ENCODE measurements at places on chromosomes 1 and 21.

DNA sequence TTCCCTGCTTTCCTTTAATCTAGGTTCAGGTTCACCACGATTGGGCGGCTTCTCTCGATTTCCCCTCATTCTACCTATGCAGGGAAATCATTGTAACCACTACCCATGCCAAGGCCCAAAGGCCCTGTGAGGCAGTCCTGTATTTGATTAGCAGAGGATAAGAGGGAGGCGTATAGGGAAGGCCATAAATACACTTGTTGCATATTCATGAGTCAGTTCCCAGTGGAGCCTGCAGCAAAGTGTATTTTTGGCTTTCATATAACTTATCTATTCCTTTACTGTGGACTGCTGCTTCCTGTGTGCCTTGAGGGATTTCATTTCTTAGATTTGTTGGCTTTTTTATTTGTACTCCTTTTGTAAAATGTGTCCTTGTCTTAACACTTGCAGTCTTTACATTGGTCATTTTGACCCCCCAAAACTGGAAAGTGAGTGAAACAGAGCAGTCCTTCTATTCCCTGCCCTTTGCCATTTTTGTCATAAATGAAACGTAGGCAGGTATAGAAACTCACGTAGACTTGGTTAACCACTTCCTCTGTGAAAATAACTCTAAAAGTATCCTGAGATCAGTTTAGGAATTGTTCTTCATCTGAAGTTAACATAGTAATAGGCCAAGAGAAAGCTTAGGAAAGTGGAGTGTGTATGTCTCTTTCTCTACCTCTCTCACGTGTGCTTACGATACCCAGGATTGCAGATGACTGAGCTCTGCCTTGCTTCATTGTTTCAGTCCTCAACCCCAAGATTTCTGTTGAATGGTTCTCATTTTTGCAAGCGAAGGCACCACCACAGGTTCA is 19.6 kb upstream of the KCNQ4 start:
- no peak for DNase-seq

DNA sequence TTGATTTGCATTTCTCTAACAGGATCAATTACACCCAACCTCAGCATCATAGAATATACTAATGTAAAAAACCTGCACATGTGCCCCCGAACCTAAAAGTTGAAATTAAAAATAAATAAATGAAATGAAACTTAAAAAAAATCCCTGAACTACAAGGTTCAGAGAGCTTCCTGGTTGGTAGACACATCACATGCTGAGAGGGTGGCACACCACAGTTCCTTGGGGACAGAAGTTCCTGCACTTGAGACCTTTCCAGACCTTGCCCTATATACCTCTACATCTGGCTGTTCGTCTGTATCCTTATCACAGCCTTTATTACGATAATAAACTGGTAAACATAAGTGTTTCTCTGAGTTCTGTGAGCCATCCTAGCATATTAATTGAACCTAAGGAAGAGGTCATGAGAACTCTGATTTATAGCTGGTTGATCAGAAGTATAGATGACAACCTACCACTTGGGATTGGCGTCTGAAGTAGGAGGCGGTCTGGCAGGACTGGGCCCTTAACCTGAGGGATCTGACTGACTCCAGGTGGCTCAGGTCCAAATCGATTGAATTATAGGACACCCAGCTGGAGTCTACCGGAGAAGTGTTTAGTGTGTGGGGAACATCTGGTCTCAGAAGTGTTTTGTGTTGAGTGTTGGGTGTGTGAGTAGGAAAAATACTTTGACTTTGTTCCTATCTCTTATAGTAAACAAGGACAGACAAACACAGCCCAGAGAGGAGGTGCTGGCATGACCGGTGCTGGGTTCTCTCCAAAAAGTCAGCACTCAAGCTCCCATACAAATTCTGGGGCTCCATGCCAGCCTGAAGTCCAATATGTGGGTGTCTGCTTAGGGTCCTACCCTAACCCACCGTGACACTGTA is 19.0 kb downstream of the C1orf115 start:
- no peak for DNase-seq

DNA sequence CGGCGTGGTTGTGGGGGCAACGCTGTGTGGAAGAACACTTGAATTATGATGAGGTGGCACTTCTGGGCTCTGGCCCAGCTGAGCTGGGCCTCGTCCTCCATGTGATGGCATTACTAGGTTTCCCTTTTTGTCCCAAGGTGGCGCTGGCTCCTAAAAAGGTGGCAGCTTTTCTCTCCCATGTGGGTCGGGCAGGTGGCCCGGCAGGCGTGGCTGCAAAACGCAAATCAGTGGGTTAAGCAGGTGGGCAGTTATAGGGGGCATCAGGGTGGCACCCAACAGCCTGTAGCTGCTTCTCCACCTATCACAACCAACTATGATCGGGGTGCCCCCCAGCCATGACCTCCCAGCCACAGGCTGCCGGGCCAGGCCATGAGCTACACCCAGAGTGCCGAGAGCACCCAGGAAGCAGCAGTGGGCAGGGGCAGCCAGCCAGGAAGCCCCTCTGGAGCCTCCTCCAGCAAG is 59.6 kb downstream of the KCNAB2 start:
- no peak for DNase-seq

DNA sequence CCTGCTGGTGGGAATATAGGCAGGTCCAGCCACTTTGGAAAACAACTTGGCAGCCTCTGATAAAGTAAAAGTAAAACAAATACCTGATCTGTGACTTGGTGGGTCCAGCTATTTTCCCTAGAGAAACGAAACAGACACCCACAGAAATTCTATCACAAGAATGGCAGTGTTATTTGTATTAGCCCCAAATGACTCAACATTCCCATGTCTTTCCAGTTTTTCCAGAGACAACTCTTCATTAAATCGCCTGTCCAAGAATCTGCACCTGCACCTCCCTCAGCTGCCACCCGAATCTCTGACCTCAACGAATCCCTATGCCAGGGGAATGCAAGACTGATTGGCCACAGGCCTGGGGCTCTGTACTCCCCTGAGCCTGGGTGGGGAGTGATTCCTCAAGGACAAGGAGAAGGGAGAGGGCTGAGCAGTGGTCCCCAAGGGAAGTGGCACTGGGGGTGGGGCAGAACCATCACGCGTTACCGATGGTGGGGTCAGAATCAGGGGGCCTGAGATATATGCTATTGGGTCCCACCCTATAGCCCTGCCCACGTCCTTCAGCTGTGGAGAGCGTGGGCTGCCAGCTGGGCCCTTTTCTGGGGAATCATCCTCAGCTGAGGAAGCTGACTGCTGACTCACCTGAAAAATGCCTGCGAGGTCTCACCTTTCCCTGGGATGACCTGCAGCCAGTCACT is 553.0 kb downstream of the PTPRU start:
- DNase-seq = no peak

DNA sequence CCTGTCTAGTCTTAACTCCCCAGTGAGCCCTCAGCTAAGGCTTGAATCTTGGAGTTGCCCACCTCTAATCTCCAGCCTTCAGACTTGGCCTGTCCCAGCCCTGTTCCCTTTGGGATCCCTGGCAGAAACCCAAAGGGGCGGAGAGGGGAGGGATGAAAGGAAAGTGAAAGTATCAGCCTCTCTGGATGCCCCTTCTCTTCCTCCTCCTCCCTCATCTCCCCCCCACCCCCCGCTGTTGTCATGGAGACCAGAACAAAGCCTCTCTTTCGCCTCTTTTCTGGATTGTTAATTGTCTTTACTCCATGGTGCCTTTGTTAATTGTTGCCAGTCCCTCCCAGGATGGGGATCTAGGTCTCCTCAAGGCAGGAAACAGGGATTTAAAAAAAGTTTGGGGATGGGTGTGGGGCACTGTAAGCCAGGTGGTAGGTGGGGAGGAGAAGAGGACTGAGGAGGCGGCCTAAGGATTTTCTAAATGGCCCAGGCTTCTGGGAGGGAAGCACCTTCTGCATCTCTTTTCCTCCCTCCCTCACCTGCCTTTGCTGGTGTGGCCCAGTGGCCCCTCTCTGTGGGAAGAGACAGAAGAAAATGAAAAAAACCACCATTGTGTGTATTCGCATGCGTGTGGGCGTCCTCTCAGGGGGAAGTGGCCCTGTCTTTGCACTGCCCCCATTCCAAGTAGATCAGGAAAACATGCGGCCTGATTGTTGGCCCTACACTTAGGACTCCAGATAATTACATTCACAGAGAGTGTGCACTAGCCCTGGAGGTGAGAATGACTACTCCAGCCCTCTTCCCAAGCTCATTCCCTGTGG is 7.5 kb upstream of the SOX13 start:
- DNase-seq = no peak

DNA sequence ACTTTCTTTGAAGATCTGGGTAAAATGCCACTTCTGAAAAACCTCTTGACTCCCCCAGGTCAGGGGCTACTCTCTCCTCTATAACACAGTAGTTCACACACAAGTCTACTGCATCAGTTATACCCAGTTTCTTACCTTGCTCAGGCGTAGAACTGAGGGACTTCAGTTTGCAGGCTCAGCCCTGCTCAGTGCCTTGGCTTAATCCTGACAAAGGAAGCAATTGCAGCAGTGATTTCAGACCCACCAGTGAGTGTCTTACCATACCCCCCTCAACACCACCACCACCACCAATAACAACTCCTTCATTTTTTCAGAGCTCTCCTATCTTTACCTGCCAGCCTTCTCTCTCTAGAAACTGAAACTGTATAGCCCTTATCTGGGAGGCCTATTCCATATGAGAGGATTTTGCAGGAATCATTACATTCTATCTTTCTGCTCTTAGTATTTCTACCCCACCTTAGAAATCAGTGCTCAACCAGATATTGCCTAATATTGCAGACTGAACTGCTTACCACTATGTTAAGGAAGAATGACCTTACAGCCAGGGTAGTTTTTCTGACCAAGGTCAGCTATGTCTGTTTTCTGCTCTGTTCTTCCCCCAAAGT is 105.5 kb upstream of the S1PR1 start:
- DNase-seq = no peak

- no peak for DNase-seq
Measured at GRCh38 chr1:176765608-176766007, 302.6 kb downstream of the PAPPA2 start.

DNA sequence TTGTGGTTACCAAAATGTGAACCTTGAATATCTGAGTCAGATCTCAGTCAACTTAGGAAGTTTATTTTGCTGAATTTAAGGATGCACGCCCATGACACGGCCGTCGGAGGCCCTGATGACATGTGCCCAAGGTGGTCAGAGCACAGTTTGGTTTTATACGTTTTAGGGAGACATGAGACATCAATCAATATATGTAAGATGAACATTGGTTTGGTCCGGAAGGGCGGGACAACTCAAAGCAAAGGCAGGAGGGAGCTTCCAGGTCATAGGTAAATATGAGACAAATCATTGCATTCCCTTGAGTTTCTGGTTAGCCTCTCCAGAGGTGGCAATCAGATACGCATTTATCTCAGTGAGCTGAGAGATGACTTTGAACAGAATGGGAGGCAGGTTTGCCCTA is 1.0 kb upstream of the PRMT2 start:
- DNase-seq = no peak

- no peak for DNase-seq
Measured at GRCh38 chr1:87155648-87156047, 173.0 kb upstream of the LMO4 start.

All from NCI-H187 treated with DMSO at 0.1 percent for 48 hours (cell line).